ENCODE measurements at places on chromosomes 2 and 18. TPM values are rescaled to one million over a fixed set of nuclear protein-coding genes. Genes with fewer than 3 reads are reported as not detected.

- H3K27me3 ChIP-seq: no peaks in the 10 kb centered on the region
- DNase-seq: no peak
- no peak overlapping the region for H3K4me3 ChIP-seq
- H3K4me1 ChIP-seq: no peaks in the 10 kb centered on the region
- no peak overlapping the region for H3K27ac ChIP-seq
Measured at GRCh38 chr18:50051288-50051687, 143.7 kb downstream of the MYO5B start.

GRCh38 chr2:57460396-57461276 lies 586.0 kb upstream of the VRK2 start:
- no peak for DNase-seq
- no peak overlapping the region for H3K27ac ChIP-seq
- no peaks in the 10 kb centered on the region for H3K36me3 ChIP-seq
- H3K4me1 ChIP-seq: no peaks in the 10 kb centered on the region
- H3K27me3 ChIP-seq: no peaks in the 10 kb centered on the region

- DNase-seq: no peak
- H3K4me1 ChIP-seq: peaks cover 7% of the 10 kb centered on the region
- H3K4me3 ChIP-seq: peak overlapping the region; percentile 26
- H3K27me3 ChIP-seq: no peaks in the 10 kb centered on the region
- no peak overlapping the region for H3K27ac ChIP-seq
Measured at GRCh38 chr2:19021100-19021476, 337.3 kb downstream of the OSR1 start.

DNA sequence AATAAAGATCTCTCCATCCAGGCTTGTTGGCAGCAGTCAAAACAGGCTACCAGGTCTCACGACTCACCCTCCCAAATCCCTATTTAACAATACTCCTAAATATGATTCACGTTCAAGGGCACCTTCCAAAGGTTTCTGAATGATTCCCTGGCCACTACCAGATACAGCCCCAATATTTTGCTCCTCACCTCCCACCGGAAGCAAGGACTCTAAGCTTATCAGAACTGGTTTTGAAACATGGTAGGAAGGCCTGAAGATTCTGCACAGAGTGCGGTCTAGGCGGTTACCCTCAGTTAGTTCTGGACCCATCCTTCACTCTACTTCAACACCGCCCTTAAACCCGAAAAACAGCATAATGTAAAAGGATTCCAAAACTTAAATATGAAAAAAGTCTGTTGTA lies 5.2 kb downstream of the PPP4R1 start:
- no peak overlapping the region for H3K4me3 ChIP-seq
- no peak overlapping the region for H3K27ac ChIP-seq
- H3K4me1 ChIP-seq: peaks cover 19% of the 10 kb centered on the region
- no peak for DNase-seq

- H3K4me3 ChIP-seq: peak overlapping the region; percentile 89
- peaks cover 8% of the 10 kb centered on the region for H3K4me1 ChIP-seq
- H3K27me3 ChIP-seq: no peaks in the 10 kb centered on the region
- peak overlapping the region; percentile 90 for H3K27ac ChIP-seq
- no peak for DNase-seq
Measured at GRCh38 chr18:49813069-49813318, 339 bp downstream of the ACAA2 start.

- H3K27me3 ChIP-seq: no peaks in the 10 kb centered on the region
- H3K36me3 ChIP-seq: peaks cover under 1% of the 10 kb centered on the region
- peaks cover 24% of the 10 kb centered on the region for H3K4me1 ChIP-seq
- H3K4me3 ChIP-seq: peak overlapping the region; percentile 93
- no peak for DNase-seq
Measured at GRCh38 chr2:55618025-55618274, 528 bp upstream of the PPP4R3B start.

GRCh38 chr18:41731884-41732283 lies 223.2 kb upstream of the PIK3C3 start:
- no peak overlapping the region for H3K4me3 ChIP-seq
- no peaks in the 10 kb centered on the region for H3K4me1 ChIP-seq
- no peak overlapping the region for H3K27ac ChIP-seq
- no peak for DNase-seq

- H3K27me3 ChIP-seq: no peaks in the 10 kb centered on the region
- DNase-seq: no peak
- no peak overlapping the region for H3K4me3 ChIP-seq
- no peak overlapping the region for H3K27ac ChIP-seq
- peaks cover 5% of the 10 kb centered on the region for H3K4me1 ChIP-seq
Measured at GRCh38 chr2:211468877-211469663, 912.7 kb downstream of the CPS1 start.

GRCh38 chr2:197097578-197098366 lies 171.3 kb upstream of the PGAP1 start:
- H3K36me3 ChIP-seq: no peaks in the 10 kb centered on the region
- H3K27ac ChIP-seq: peak overlapping the region; percentile 21
- no peak overlapping the region for H3K4me3 ChIP-seq
- H3K4me1 ChIP-seq: peaks cover 4% of the 10 kb centered on the region

- no peaks in the 10 kb centered on the region for H3K4me1 ChIP-seq
- no peak overlapping the region for H3K4me3 ChIP-seq
- DNase-seq: no peak
- no peak overlapping the region for H3K27ac ChIP-seq
- no peaks in the 10 kb centered on the region for H3K27me3 ChIP-seq
Measured at GRCh38 chr2:71898375-71898774, 249.3 kb downstream of the CYP26B1 start.

DNA sequence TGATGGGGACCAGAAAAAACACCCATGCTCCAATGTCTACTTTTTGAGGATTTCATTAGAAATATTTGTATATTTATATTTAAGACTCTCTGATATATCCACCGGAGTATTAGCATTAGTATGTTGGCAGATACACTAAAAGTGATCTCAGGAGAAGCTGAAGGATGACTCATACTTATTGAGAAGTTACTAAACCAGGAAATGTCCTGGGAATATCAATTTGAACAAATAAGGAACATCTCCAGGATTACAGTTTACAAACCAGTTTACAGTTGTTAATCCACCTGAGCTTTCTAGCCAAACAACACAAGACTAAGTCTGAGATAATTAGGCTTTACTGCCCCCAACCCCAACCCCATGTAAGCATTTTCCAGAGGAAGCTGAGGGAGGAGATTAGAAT lies 16.1 kb upstream of the DPP4 start:
- no peaks in the 10 kb centered on the region for H3K27me3 ChIP-seq
- no peak overlapping the region for H3K4me3 ChIP-seq
- peaks cover 11% of the 10 kb centered on the region for H3K4me1 ChIP-seq
- no peak for DNase-seq
- H3K36me3 ChIP-seq: no peaks in the 10 kb centered on the region

DNA sequence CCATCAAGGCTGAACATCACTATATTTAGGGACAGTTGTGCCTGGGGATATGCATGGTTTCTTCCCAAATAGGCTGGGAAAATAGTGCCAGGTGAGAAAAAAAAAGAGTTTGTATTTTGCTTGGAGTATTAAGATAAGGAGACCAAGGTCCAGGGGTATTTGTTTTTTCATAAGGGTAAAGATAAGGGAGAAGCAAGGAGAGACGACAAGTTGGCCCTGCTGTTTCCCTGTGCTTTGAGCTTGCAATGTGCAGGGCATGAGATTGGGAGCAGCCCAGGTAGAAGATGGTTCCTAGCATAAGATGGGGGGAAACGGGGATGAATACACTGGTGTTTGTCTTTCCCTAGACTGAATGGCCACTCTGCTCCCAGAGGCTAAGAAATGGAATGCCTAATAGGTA lies 8.8 kb upstream of the GPR39 start:
- DNase-seq: no peak
- no peaks in the 10 kb centered on the region for H3K27me3 ChIP-seq
- H3K4me1 ChIP-seq: no peaks in the 10 kb centered on the region
- no peaks in the 10 kb centered on the region for H3K36me3 ChIP-seq
- no peak overlapping the region for H3K27ac ChIP-seq
- no peak overlapping the region for H3K4me3 ChIP-seq

DNA sequence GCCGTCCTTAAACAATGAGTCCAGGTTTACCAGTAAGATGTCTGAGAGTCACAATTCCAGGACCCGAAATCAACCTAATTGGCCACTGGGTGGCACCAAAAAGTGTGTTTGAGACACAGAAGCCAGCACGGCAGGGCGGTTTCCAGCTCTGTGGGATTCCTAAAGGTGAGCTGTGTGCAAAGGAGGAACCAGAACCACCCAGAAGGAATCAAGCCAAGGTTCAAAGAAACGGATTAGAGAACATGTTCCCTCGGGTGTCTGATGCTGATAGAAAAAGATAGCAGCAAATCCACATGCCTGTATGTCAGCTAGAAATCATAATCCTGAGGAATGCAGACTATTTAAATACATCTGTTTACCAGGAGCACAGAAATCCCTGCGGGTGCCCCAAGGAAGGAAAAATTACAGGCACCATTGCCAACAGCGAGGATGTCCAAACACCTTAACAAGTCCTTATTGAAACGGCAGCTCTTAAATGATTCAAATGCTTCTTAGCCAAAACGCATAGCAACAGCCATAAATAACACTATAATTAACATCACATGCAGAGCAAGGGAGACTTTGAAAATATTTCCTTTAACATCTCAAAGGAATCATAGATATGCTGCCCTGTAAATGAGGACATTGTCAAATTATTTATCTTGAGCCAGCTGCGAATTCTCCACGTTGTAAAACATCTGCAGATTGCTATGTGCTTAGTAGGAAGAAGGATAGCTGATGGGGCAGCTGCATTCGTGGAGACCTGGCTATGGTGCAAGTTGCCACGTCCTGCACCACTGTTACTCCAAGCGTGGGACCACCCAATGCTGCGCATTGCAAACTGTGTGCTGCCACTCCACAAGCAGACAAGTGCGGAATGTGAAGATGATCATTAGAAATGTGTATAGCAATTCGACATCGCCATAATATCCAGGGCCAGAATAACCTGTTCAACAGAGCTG lies 318.7 kb upstream of the NCKAP5 start:
- no peak overlapping the region for H3K4me3 ChIP-seq
- H3K4me1 ChIP-seq: no peaks in the 10 kb centered on the region
- H3K27me3 ChIP-seq: no peaks in the 10 kb centered on the region
- DNase-seq: no peak
- H3K27ac ChIP-seq: no peak overlapping the region
- no peaks in the 10 kb centered on the region for H3K36me3 ChIP-seq

GRCh38 chr2:161370981-161371380 lies 45.1 kb upstream of the TBR1 start:
- no peaks in the 10 kb centered on the region for H3K27me3 ChIP-seq
- H3K36me3 ChIP-seq: peaks cover 3% of the 10 kb centered on the region
- no peak for DNase-seq
- H3K27ac ChIP-seq: no peak overlapping the region
- no peak overlapping the region for H3K4me3 ChIP-seq

DNA sequence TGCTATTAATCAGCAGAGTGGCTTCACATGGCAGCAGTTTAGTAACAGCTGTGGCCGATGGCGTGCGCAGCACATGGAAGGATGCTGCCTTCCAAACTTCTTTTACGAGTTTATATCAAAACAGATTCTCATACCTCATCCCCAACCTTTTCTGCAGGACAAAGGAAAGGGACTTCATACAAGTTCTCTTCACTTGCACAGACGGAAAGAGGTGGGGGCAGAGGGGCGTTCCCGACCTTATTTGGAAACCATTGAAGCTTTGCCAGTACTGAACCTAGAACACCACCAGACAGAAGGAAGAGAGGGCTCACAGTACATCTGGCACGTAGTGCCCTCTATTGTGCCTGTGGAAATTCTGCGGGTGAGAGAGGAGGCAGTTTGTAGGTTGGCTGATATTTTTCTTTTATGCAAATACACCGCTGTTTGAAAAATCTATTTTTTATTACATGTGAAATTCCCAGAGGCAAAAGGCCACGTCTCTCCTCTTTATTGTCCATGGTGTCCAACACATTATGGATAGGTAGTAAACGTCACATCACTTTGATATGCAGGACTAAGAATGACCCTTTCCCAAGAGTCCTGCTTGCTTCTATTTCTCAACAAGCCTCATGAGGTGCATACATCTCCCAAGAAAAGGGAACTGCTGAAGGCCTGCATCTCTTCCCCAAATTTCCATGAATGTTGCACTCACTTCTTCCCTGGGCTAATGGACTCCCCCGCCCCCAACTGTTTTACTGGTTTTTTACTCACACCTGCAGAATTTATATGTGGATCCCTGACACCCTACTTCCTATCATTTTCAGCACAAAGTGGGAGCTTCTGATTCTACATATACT lies 31.3 kb downstream of the COLEC12 start:
- no peak overlapping the region for H3K4me3 ChIP-seq
- H3K27me3 ChIP-seq: no peaks in the 10 kb centered on the region
- H3K36me3 ChIP-seq: no peaks in the 10 kb centered on the region
- H3K27ac ChIP-seq: no peak overlapping the region

- H3K4me3 ChIP-seq: no peak overlapping the region
- DNase-seq: peak; percentile 73
- H3K36me3 ChIP-seq: no peaks in the 10 kb centered on the region
- H3K27ac ChIP-seq: peak overlapping the region; percentile 46
Measured at GRCh38 chr2:72115110-72116080, 32.3 kb downstream of the CYP26B1 start.

- no peak overlapping the region for H3K4me3 ChIP-seq
- no peaks in the 10 kb centered on the region for H3K27me3 ChIP-seq
- no peak overlapping the region for H3K27ac ChIP-seq
- DNase-seq: no peak
Measured at GRCh38 chr18:32454593-32454992, 16.1 kb downstream of the GAREM1 start.

DNA sequence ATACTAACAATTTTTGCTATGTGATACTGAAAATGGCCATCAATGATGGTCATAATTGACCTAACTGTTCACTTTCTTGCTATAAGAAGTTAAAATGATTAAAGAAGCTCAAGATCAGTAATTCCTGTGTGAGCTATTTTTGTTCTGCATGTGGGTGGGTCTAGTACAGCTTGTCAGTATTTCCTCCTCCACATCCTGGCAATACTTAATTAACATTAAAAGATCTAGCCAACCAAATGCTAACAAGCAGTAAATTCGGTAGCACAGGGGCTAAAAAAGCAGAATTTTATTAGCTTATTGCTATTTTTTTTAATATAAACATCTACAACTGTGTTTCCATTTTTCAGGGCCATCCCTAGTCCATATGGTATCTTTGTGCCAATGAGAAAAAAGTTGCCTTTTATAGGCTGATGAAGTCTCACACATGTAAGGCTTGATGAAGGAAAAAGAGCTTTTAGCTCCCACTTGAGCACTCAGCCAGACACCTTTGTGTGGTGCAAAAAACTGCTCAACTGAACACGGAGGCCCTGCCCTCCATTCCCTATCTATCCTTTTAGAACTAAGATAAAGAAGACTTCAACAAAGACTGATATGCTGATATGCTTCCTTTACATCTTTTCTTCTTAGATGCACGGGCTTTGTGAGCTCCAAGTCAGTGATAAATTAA lies 4.9 kb upstream of the PNO1 start:
- no peaks in the 10 kb centered on the region for H3K36me3 ChIP-seq
- H3K27ac ChIP-seq: no peak overlapping the region
- H3K27me3 ChIP-seq: no peaks in the 10 kb centered on the region
- peaks cover 16% of the 10 kb centered on the region for H3K4me1 ChIP-seq

CAPN14 gene
- total RNA-seq: 0.14 TPM

KLHL41 gene
- 1.2 TPM for total RNA-seq

SF3B1 gene
- total RNA-seq: 259 TPM

FAM124B gene
- 4.0 TPM for total RNA-seq

NXPH2 gene
- not detected for total RNA-seq

ZNF396 gene
- total RNA-seq: 0.95 TPM

IL1F10 gene
- not detected for total RNA-seq

PDCD1 gene
- total RNA-seq: 0.68 TPM

CXCR1 gene
- 0.41 TPM for total RNA-seq

SPDYA gene
- 5.3 TPM for total RNA-seq

KCNG3 gene
- 0.78 TPM for total RNA-seq

SULT1C2 gene
- 16.6 TPM for total RNA-seq

C2orf72 gene
- total RNA-seq: 0.14 TPM

EPC2 gene
- 37.8 TPM for total RNA-seq

USP40 gene
- total RNA-seq: 30.0 TPM

TMEM163 gene
- total RNA-seq: 2.5 TPM
